ENCODE measurements at places on chromosomes 1 and 21. TPM values are rescaled to one million over a fixed set of nuclear protein-coding genes. Genes with fewer than 3 reads are reported as not detected.

The TPM3 gene
- 508 TPM for total RNA-seq

The FCRL2 gene
- not detected for total RNA-seq

The FCER1G gene
- 0.90 TPM for total RNA-seq

The IRF6 gene
- total RNA-seq, result 7.1 TPM

The RGS13 gene
- total RNA-seq, result not detected

The LRRN2 gene
- 5.8 TPM for total RNA-seq

The YARS1 gene
- total RNA-seq, result 194 TPM

The TMEM39B gene
- 25.0 TPM for total RNA-seq

The EPHA10 gene
- 0.42 TPM for total RNA-seq

The FCMR gene
- not detected for total RNA-seq
